Hair follicle dermal papilla cell (primary cell): ENCODE measurements at places on chromosomes 2 and 18. TPM values are rescaled to one million over a fixed set of nuclear protein-coding genes. Genes with fewer than 3 reads are reported as not detected.

The POU3F3 gene
- under 0.01 TPM in 1 of 2 replicates, not detected in the other for total RNA-seq

The SALL3 gene
- total RNA-seq: under 0.01 TPM in 1 of 2 replicates, not detected in the other

The OSR1 gene
- total RNA-seq: 74.8 and 95.0 TPM in 2 replicates

The PFN4 gene
- total RNA-seq: 0.16 and 0.97 TPM in 2 replicates

The SH3BP4 gene
- 172 and 214 TPM in 2 replicates for total RNA-seq

The PLA2R1 gene
- 30.8 and 37.5 TPM in 2 replicates for total RNA-seq
